ENCODE measurements at places on chromosomes 12 and 14.

DNA sequence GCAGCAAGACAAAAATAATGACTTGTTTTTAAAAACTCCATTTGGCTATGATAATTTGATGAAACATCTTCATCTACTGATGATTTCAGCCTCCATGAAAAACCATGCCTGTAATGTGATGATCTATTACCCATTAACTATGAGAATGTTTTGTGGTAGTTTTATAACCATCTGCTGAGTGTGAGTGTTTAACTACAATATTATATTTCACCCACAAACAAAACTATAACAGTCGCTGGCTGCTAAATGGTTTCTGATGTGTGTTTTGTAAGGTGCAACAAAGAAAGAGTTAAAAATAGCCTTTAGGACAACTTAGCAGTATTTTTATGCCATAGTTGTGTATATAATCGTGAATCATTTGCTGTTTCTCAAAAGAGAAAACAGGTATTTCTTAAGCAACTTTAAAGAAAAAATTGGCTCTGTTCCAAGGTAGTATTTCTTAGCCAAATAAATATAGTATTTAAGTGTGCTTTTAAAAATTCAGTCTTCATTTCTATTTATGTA lies 4.9 kb downstream of the PTHLH start:
- DNase-seq, result no peak

DNA sequence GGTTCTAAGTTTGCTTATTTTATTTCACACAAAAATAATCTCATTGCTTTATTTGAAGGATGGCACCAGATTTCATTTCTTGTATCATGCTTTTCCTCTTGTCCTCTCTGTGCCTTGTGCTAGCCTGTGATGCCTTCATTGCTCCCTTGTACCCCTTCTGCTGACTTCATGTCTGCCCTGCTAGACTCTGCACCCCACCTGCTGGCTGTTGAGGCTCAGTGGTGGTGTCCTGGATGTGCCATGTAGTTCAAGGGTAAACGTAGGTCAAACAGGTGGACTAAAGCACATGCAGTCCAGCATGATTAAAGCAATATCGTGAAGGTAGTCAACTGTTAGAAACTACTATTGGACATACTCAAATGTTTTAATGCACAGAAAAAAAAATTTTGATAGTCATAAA lies 21.6 kb downstream of the MRPS35 start:
- DNase-seq, result no peak

DNA sequence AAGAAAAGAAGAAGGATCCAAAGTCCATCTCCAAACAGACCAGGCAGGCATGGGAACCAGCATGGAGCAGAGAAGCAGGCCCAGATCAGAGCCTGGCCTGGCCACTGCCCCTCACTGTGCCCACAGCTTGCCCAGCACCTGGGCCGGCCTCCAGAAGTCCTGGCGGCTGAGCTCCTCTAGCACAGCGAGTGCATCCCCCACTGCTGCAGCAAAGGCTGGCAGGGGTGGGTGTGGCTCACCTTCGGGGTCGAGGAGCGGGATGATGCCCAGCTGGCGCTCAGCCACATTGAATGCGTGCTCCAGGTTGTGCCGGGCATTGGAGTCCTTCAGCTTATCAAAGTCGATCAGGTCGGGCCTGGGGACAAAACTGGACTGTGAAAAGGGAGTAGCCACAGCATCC lies 78.7 kb downstream of the SPTB start:
- DNase-seq, result peak; percentile 36

DNA sequence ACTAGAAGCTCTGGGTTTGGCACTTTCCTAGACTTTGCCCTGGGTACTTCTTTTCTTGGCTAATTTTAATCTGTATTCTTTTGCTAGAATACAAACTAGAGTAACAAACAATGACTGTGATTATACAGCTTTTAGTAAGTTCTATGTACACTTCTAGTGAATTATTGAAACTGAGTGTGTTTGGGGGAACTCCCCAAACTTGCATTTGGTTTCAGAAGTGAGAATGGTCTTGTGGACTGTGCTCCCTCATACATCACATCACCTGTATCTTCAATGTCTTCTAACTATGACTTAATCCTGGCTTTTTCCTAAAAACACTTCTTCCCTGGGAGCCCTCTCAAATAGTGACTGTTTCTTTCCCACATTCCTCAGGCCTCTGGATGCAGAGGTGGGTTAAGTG lies 23.6 kb upstream of the SSTR1 start:
- no peak for DNase-seq

DNA sequence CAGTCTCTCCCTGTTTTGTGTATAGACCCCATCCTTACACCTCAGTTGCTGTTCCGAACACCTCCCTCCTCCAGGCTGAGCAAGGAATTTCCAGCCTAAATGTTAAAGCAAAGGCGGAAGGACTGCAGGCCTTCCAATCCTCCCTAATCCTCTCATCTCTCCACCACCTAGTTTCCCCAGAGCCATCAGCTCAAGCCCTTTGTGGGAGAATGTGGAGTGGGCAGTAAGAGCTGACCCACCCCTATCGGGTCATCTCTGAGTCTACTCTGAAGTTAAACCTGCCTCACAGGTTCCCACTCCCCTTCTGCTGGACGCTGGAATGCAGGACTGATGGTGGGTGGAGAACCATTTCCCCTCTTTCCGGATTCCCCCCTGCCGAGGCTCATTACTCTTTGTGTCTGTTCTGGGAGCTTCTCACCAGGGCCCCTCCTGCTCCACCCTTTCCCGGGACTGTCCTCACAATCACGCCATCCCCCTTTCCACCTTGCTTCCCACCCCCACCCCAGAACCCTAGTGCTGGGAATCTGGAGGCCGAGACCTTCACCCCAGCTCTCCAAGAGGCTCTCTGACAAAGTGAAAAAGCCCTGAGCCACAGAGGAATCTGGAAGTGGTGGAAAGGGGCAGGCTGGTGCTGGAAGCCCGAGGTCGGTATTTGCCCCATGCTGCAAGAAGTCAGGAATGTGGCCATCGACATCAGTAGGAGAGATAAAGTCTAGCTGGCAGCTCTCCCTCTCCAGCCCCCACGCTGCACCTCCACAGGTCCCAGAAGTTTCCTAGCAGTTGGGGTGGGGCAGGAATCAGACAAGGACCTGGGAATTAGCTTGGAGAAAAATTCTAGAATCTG lies 3.3 kb upstream of the KRT18 start:
- no peak for DNase-seq

DNA sequence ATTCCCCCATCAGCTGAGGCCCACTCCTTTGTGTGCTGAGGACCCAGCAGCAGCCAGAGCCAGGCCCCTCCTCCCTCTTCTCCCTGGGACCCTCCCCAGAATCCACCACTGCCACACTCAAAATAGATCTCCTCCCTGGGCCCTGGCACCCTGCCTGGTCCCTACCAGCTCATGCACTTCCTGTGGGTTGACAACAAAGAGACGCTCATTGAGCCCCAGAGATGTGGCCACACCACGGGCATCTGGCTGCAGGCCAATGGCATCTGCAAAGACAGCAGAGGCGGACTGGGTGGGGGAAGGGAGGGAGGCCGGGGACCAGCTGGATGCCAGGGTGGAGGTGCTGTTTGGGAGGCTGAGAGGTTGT lies 16.0 kb upstream of the ENDOU start:
- no peak for DNase-seq

GRCh38 chr12:116621194-116621593 lies 62.0 kb downstream of the MAP1LC3B2 start:
- DNase-seq, result no peak

- no peak for DNase-seq
These were observed 5.4 kb downstream of the VSIG10 start for GRCh38 chr12:118098401-118098800.

- DNase-seq, result no peak
These were observed 6.6 kb upstream of the PCNX4 start for GRCh38 chr14:60085085-60085484.

- no peak for DNase-seq
These were observed 9.9 kb downstream of the GPHB5 start for GRCh38 chr14:63308723-63309317.

- no peak for DNase-seq
These were observed 151.7 kb downstream of the PDZRN4 start for GRCh38 chr12:41339784-41340183.

GRCh38 chr14:27372771-27373170 lies 774.9 kb upstream of the NOVA1 start:
- no peak for DNase-seq

- no peak for DNase-seq
These were observed 352.7 kb downstream of the SYT1 start for GRCh38 chr12:79217306-79217705.

DNA sequence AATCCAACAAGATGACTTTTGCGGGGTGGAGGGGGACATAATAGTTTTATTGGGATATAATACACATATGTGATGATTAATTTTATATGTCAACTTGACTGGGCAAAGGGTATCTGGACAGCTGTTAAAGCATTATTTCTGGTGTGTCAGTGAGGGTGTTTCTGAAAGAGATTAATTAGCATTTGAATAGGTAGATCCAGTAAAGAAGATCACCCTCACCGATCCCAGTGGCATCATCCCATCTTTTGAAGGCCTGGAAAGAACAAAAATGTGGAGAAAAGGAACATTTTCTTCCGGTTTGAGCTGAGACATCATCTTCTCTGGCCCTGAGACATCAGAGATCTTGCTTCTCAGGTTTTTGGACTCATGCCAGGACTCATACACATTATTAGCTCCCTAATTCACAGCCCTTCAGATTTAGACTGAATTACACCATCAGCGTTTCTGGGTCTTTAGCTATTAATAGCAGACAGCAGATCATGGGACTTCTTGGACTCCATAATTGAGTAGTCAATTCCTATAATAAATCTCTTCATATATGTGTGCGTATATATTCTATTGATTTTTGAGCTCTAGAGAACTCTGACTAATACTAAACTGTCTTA lies 283.6 kb downstream of the PCNX1 start:
- DNase-seq, result no peak

- DNase-seq, result no peak
These were observed 22.5 kb upstream of the C14orf180 start for GRCh38 chr14:104557086-104557485.

DNA sequence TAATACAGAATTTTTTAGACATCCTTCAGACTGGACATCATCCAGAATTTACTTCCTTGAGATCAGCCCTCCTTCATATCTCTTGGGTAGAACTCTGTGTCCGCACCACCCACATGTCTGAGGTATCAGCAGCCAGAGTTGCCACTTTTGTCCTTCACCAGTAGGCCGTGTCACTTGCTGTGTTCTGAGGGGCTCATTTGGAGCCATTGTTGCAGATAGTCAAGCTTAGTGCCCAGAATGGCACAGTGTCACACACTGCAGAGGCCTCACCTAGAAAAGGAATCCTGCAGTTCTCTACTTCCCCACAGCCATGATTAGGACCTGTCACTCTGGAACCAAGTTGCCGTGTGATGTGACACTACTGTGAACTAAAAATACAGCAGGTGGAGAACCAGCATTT lies 36.9 kb upstream of the KCNK13 start:
- DNase-seq, result no peak

All from cerebellar nuclear complex (tissue), 1 donor.